ENCODE measurements at places on chromosomes 2 and 18.

GRCh38 chr2:202061695-202062094 lies 11.4 kb upstream of the KIAA2012 start:
- DNase-seq = no peak

DNA sequence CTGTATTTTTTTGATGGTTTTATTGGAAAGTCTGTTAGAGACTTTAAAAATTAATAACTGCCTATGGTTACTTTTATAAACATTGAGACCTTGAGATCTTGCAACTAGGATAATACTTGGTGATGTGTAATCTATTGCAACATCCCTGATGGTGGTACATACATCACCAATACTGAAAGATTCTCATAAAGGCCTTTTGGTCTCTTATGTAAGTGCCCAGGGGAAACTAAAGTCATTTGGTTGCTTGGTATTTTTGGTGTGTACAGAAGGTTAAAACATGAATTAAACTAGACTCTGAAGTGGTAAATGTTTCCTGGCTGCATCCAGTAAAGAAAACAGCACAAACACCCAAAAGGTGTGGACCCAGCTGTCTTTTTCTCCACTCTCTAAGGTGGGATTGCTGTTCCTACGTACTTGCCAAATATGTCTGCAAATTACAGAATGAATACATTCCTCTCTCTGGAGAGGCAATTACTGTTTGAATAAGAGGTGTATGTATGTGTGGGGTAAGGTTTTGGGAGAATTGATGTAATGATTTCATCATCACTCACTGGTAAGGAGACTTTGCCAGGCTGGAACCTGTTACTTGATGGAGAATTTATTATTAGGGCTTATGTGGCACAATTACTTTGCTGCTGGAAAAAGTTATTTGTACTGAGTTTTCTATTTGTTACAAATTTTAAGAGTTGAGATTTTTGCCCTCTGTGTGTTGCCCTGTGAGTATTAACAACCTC lies 3.6 kb downstream of the B3GNT2 start:
- DNase-seq = peak; percentile 80

GRCh38 chr18:48072428-48073204 lies 142.2 kb upstream of the SMAD2 start:
- no peak for DNase-seq

DNA sequence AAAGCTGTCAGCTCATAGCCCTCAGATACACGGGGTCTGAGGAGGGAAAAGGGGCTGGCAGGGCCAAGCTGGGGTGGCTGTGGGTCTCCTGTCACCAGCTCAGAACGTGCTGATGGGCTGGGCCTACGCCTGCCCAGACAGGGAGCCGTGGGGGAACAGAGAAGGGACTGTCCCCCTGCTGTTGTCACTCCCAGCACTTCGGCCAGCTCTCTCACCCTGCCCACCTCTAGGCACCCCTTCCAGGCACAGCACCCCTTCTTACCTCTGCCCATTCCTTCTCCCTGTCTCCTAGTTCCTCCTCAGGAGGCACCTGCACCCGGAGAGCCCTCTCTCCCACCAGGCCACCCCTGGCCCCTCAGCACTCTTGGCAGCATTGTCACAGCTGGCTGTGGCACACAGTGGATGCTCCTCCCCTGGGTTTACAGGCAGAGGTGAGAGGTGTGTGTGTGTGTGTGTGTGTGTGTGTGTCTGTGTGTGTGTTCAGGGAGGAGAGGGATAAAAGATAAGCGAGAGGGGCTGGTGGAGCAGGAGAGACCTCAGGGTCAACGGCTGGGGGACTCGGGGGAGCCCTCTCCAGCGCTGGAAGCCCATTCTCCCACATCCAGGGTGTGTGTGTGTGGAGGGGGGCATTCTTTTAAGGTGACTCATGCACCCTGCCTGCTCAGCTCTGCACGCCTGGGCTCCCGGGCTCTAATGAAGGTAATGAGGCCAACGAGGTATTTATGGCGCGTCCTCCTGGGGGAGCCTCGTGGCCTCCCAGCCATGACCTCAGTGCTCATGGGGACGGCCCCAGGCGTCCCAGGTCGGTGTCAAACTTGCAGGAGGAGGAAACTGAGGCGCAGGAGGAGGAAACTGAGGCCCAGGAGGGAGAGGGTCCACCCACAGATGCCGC lies 66.1 kb upstream of the SMAD7 start:
- DNase-seq = no peak

DNA sequence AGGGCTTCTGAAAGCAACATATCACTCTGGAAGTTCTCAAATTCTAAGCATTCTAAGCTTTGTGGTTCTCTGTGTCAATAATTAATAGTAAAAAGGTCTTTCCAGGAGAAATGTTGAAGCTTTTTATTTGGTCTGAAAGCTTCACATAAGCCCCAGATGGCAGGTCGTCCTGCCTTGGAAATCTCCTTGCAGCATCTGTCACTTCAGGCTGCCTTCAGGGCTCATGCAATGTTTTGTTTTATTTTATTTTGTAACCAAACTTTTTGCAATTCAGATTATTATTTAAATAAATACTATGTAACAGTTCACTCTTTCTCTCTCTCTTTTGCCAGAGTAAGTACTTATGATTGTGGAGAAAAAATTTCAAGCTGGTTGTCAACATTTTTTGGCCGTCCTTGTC lies 46.7 kb upstream of the FHOD3 start:
- no peak for DNase-seq

Measured in inflammatory macrophage treated with lipopolysaccharide for 4 hours (primary cell).